ENCODE measurements at places on chromosomes 5 and 9.

GRCh38 chr9:132293145-132293721 is 61.6 kb downstream of the SETX start:
- no peak for DNase-seq

DNA sequence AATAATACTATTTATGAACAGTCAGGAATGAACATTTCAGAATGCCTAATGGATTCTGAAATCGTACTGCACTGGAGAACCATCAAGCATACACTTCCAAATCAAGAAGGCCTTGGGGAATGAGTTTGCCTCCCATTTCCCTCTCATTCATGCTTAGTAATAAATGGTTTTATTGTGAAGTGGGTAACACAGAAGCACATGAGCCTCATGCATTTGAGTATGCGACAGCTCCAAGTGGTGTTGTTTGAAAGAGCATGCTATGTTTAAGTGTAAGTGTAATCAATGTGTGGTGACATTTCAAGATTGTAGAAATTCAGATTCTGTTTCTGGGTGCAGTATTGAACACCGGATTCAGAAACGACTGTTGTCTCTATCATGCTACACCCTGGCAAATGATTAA is 60.0 kb downstream of the SGCD start:
- no peak for DNase-seq

- DNase-seq = no peak
Observed at GRCh38 chr5:154406231-154406630, 39.6 kb upstream of the SAP30L start.

DNA sequence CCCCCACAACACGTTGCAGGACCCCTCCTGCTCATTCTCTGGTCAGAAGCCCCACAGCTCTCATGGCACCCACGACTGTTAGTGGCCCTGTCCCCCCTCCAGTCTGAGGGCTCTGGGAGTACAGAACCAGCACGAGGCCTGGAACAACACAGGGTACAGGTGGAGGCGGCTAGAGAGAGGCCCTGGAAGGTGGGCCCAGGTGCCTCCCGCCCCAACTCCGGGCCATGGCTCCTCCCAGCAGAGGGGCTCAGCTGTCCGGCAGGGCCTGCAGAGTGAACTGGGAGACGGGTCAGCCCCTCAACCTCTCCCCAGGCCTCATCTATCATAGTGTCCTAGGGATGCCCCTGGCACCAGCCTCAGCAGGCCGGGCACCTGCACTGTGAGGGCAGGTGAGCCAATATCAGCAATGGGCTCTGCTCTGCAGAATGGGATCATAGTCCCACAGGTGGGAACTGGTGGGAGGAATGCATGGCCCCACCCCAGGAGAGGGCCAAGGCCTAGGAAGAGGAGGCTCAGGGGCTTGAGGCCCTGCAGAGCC is 58.6 kb downstream of the BARX1 start:
- DNase-seq = no peak

- no peak for DNase-seq
Observed at GRCh38 chr5:96236831-96237230, 196.2 kb downstream of the PCSK1 start.

GRCh38 chr9:35962126-35962906 is 4.4 kb upstream of the OR2S2 start:
- no peak for DNase-seq

GRCh38 chr9:76692458-76693129 is 71.6 kb upstream of the PCA3 start:
- no peak for DNase-seq

GRCh38 chr5:119966028-119966427 is 336.7 kb downstream of the FAM170A start:
- DNase-seq = no peak

DNA sequence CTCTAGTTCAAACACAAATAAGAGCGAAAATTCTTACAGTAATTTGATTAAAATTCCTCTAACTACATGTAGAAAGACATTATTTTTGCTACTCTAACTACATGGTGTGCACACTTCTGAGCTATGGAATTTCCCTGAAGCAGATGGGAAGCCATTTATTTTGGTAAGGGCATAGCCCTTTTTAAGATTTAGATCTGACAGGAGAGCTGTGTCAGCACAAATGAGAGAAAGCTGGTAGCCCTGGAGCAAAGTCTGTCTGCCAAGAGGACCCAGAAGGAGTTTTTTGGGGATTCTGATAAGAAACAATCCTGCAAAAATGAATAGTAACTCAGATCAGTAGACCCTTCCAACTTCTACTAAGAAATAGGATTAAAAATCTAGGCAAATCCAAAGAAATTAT is 595.9 kb upstream of the MEF2C start:
- no peak for DNase-seq

- DNase-seq = no peak
Observed at GRCh38 chr5:74272831-74273451, 367.6 kb downstream of the ENC1 start.

GRCh38 chr5:90562341-90562740 is 3.7 kb downstream of the ADGRV1 start:
- no peak for DNase-seq

DNA sequence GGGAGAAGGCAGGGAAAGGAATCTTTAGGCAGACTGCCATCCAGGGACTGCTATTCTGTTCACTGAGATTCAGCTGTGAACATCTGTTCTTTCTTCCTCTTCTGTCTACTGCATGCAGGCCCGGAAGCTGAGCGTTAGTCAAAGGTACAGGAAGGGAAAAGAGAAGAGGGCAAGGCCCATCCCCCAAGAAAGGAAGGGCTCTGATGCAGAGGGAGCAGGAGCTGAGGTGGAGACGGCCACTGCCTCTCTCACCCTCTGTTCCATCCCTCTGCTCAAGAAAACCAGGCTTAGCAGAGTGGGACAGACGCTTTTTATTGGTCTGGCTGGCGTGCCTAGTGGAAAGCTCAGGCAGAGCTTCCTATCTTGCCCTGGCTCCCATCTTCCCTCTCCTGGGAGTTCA is 57.6 kb downstream of the PFDN1 start:
- no peak for DNase-seq

GRCh38 chr9:87515588-87516221 is 18.0 kb downstream of the DAPK1 start:
- no peak for DNase-seq

- no peak for DNase-seq
Observed at GRCh38 chr5:60961685-60962084, 16.7 kb downstream of the NDUFAF2 start.

DNA sequence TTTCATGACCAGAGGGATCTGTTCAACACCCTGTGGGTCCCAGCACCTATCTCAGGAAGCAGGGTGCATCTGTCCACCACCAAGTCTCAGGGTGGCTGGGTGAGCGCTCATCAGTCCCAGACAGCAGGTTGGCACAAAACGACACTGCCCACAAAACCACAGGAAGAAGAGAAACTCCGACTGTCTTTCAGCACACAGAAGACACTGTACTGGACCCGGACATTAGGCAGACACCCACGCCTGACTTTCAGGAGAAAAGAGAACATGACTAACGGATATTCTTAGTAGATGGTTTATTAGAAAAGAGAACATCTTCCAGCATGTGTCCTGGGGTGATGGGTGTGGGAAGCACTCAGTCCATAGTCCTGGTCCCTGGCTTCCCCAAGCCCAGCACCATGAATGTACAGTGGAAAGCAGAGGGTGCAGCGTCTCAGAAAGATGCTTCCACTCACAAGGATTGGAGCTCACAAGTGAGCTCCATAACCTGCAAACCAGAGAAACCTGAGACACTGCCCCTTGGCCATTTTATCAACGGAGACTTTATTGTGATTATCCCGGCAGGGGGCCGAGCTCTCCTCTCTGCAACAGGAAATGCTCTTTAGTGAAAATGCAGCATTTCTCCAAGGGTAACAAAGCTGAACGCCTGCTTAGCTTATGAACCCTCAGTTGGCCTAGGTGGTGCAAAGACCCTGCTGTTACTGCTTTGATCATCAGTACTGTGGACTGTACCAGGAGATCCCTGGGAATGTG is 35.8 kb upstream of the LCP2 start:
- DNase-seq = peak; percentile 71

DNA sequence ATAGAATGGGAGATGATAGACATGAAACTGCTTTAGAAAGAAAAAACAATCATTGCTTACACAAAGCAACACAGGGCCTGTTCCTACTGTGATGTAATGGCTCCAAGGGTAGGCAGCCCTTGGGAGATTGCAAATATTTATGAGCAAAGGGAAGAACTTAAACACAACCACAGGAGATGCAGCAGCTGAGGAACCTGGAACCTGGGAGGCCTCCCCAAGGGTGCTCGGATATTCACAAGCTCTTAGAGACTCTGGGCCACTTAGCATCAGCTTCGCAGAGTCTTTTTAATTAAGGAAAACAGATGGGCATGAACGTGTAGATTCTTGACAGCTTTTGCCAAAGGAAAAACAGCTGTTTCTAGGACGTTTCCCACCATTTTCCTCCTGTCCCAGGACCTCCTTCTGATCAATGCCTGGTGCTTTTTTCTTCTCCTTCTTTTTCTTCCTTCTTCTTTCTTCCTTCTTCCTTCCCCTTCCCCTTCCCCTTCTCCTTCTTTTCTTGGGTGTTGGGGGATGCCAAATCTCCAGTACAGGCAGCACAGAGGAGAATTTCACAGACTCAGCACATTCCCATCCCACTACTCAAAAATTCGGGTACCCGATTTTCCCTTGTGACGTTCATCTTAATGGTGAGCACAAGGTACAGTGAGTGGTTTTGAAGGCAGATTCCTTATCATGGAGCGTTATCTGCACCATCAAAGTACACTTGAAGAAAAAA is 28.1 kb upstream of the TCF7 start:
- DNase-seq = no peak

- DNase-seq = no peak
Observed at GRCh38 chr9:18739641-18740318, 265.8 kb downstream of the ADAMTSL1 start.

DNA sequence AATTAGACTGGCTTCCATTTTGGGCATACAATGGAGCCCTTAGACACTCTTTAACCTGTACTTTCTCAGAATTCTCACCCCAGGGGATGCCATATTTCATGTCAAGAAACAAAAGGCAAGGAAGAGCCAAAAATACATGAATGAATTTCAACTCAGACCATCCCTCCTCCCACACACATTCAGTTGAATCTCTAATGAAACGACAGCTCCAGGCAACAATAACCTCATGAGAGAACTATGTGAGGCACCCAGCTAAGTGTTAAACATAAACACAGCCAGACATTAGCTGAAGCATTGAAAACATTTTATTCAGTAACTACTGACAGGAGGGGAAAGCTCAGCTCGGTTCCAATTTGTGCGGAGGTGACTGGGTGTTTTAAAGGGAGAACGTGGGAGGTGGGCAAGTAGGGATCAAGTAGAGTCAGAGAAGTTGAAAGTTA is 1359.1 kb upstream of the CDH9 start:
- DNase-seq = no peak

DNA sequence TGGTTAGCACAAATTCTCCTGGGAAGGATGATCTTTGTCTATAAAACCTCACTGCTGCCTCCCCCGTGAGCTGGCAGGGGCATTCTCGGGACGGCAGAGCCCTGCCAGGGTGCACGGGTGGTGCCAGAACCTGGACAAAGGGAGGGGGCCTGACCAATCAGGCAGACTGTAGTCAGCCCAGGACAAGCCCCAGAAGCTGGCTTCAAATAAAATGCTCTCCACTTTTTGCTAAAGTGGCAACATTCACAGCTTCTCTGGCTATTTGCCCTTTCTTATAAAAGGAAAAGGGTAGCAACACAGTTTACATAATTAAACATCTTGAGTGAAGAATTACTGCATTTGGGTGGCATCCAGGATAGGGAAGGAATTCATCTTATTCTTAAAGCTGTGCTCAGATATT is 14.4 kb downstream of the IL9 start:
- DNase-seq = no peak

DNA sequence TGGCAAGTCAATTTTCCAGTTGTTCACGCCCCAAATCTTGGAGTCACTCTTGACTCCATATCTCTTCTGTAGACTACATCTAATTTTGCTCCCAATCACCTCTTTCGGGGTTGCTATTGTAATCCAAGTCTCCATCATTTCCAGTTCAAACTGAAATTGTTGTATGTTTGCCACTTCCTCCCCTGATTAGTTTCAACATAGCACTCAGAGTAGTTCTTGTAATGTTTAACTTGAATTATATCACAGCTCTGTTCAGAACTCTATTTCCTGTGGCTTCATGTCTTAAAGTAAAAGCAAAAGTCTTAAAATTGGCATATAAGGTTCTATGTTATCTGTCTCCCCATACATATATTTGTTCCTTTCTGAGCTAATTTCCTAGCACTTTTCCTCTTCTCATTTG is 348.5 kb upstream of the RIOK2 start:
- DNase-seq = no peak

DNA sequence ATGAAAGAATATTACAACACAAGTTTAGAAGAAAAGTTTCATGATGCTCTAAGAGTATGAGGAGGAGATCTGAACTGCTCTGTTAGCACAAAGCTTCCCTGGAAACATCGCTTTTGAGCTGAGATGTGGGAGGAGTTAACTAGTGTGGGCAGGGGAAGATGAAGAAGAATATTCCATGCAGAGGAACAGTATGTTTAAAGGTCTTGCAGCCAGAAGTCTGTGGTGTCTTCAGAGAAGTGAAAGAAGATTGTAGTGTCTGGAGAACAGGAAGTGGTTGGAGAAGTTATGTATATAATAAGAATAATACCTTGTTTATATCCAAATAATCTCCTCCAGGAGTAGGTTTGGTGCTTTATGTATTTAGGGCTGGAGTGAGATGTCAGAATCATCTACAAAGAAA is 406.7 kb downstream of the MAN2A1 start:
- DNase-seq = no peak

- DNase-seq = no peak
Observed at GRCh38 chr5:103461243-103461642, 101.3 kb downstream of the NUDT12 start.

- DNase-seq = no peak
Observed at GRCh38 chr9:27473111-27473529, 51.0 kb upstream of the IFNK start.

- no peak for DNase-seq
Observed at GRCh38 chr9:10661376-10661775, 48.6 kb upstream of the PTPRD start.

DNA sequence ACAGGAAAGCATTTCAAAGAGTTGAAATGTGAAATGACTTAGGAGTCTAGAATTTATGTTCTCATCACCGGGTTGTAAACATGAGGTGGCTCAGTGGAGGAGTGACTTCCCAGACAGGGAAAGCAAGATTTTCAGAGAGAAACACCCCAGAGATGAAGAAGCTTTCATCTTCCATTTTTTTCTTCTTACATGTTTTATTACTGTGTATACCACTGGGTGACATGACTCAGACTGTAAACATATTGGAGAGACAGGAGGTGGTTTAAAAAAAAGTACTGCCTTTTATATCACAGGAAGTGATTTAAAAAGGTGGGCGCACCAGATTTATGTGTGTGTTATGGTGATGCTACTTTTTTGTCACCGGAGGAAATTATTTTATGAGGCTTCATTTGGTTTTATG is 209.1 kb upstream of the TUT7 start:
- DNase-seq = no peak

DNA sequence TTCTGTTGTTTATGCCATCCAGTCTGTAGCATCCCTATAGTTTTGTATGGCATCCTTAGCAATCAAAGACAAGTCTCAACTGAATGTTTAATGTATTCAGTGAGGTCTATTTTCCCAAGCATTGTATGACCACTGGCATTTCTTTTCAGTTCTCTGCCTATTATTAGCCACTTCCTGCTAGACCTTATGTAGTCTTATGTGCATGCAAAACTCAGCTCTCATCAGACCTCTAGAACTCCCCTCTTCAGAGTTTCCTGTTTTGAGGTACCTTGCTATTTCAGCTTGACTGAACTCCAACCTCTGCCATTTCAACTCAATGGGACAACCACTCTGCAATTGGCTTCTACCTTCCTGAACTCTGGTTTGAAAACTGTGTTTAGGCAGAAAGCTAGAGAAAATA is 113.2 kb downstream of the SLC25A46 start:
- no peak for DNase-seq

Measured in activated naive CD4-positive, alpha-beta T cell treated with Interleukin-2 at 50 U/mL for 16 hours (primary cell).